NCI-H2081 (cell line): ENCODE measurements at places on chromosomes 5 and 9.

GRCh38 chr9:134896834-134897583, 16.4 kb downstream of the FCN2 start:
- DNase-seq = no peak

DNA sequence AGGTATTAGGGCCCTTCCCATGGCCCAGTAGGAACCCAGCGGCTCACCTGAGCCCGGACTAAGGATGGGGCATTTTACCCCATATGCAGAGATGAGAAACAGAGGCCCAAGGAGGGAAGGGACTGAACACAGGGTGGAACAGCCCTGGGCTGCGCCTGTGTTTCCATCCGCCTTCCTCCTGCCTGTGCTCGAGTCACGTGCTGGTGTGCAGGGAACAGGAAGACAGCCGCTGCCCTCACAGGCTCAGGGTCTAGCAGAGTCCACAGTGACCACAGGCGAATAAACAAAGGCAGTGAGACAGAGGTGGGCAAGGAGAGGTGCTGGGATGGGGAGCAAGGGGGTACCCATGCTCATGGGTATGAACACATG, 129.4 kb downstream of the C9orf50 start:
- no peak for DNase-seq

- no peak for DNase-seq
Observed at GRCh38 chr9:79925326-79925725, 353.6 kb downstream of the TLE4 start.

DNA sequence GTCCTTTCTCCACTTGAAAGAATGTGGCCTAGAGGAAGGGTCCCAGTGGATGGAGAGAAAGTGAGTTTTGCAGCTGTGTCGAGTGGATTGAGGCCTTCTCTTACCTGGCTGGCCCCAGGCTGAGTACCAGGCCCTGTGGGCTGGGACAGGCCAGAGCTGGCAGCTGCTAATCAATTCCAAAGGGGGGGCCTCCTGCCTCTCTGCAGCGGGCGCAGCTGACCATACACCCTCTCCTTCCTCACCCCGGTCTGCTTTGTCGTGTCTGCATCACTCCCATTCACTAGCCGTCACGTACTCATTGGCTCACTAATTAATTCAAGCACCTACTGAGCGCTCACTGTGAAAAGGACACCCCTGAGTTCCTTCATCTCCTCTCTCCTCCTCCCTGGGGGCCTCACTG, 58.4 kb upstream of the PITX1 start:
- no peak for DNase-seq

DNA sequence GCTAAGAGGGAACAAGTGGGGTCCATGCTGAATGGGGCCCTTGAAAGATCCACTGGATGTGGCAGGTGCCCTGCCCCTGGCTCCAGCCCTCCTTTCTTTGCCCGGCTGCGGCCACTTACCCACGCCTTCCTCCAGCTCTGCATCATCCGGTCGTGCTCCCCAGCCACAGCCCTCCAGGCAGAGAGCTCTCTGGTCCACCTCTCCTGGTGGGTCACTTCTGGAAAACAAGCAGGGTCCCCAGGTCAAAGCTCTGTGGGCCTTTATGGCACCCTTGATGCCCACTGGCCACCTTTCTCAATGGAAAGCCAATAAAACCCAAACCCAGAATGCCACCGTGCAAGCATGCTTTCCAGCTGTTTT, 45.0 kb downstream of the SECISBP2 start:
- DNase-seq = no peak

DNA sequence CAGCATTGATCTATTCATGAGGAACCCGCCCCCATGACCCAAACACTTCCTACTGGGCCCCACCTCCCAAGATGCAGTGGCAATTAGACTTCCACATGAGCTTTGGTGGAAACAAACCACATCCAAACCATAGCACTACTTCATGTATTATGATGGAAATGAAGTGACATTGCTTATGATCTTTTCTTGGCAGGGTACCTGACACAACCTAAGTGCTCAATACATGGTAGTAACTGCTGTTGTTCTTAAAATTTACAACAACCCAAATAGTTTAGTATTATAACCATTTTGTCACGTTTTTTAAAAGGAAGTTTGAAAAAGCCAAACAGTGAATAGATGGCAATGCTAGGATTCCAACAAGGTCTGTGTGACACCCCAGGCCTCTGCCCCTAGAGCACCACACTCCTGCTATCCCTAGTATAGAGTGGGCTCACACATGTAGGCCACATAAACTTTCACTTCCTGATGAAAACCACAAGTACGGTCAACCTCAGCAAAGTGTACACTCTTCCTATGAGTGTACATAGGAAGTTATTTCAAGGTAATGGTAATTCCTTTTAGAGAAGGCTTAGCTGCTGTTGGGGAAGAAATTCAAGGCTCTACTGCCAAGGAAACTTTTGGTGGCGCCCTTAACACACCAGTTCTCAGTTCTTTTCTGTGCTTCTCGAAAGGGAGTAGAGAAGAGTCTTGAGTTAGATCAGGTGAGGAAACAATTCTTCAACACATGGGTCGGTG, 97.6 kb downstream of the ARSB start:
- no peak for DNase-seq

DNA sequence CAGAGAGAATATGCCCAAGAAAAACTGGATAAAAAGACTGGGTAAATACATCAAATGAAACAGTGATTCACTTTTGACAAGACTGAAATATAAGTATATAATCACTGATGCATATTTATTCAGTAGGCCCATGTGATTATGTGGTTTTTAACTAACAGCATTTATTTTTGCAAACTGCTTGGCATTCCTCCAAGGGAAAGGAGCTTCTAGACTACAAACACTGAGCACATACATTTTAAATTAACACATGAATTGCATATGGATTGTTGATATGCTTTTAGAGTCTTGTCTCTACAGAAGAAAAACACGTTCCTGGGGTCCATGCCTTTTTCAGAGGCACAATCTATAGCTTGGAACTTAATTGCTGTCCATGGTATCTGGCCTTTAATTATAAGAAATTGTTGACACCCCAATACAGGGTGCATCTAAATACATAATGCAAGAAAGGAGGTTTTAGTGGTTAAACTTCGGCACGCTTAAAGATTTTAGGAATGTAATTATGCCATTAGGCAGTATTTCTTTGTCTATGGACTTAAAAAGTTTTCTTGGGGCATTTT, 6.9 kb upstream of the MEIKIN start:
- DNase-seq = peak; percentile 60
